ENCODE measurements at places on chromosomes 11 and 22. TPM values are rescaled to one million over a fixed set of nuclear protein-coding genes. Genes with fewer than 3 reads are reported as not detected.

The PRAME gene
- total RNA-seq, result not detected

DNA sequence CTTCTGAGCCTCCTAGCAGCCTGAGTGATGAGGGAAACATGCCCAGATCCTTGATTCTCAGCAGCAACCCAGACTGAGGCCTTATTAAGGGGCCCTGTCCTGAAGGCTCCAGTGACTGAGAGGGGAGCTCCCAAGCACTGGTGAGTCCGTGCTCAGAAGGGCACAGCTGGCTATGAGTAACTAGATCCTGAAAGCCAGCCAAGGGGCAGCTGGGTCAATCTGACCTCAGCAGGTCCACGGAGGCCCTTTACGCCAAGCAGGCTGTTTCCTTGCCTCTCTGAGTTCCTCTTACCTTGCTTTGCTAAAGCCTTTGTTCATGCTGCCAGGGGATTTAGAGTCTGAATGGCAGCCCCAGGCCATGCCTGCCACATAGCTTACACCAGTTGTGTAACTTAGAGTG lies 19.3 kb upstream of the MIEF1 start:
- no peak for DNase-seq

DNA sequence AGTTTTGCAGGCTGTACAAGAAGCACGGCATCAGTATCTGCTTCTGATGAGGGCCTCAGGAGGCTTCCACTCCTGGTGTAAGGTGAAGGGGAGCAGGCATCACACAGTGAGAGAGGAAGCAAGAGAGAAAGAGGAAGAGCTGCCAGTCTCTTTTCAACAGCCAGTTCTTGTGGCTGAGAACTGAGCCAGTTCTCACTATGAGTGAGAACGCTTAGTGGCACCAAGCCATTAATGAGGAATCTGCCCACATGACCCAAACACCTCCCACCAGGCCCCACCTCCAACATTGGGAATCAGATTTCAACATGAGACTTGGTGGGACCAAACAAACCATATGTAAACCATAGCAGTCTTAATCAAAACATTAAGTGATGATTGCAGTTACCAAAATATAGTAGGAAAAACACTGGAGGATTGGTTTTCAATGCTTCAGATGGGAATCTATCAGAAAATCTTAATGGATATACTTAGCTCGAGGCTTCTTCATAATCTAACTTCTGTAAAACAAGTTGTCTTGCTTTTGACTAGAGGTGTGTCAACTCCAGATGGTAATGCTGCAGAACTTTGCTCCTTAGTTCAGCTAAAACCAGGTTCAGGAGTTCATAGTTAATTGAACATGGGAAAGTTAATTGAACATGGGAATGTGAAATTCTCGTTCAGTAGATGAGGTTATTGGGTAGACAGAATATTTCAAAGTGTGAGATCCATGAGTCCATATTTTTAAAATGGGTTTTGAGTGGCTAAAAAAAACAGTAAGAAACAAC lies 12.2 kb downstream of the FAR1 start:
- no peak for DNase-seq

- no peak for DNase-seq
Measured at GRCh38 chr11:56706486-56706885, 7.6 kb downstream of the OR9G1 start.

The KDM4D gene
- 1.6 TPM for total RNA-seq
